Activated CD4-positive, alpha-beta T cell treated with anti-CD3 and anti-CD28 coated beads, Interleukin-2, amount 10 ng/mL, durations not matched to agents 7 days and 5 days (primary cell): ENCODE measurements at places on chromosomes 1 and 21. TPM values are rescaled to one million over a fixed set of nuclear protein-coding genes. Genes with fewer than 3 reads are reported as not detected.

DNA sequence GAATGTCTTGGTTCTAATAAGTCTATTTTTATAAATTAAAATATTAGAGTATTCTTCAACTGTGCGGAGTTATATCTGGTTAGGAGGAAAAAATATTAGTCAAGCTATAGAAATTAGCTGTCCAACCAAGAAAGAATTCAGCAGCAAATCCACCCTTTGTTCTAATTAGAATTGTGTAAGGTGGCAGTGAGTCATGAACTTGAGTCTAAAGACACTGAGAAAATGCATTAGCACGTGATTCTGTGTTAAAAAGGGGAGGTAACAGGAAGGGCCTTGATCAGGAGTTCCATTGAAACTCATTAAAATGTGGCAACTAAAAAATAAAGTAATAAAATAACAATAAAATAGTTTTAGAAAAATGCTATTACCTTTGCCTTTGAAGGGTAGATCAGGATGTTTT, 398.2 kb upstream of the RGS18 start:
- DNase-seq: no peak

DNA sequence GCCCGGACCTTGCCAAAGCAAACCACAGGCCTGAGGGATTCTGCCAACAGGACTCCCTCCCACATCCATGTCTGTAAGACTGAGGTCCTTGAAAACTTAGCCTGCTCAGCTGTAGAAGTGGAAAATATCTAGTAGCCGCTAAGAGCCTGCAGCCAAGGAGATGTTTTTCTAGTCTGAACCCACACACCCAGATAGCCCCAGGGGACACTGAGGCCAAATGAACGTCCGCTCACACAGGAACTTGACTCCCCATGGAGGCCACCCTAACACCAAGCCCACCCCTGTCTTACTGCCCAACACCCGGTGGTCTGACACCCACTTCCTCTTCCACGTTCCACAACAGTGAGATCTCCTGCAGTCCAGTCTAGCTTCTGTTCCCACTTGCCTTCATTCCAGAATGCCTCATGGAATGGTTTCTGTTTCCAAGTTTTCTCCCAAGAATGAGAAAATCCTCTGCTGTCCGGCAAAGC, 174.8 kb downstream of the PLPP3 start:
- no peak for DNase-seq

DNA sequence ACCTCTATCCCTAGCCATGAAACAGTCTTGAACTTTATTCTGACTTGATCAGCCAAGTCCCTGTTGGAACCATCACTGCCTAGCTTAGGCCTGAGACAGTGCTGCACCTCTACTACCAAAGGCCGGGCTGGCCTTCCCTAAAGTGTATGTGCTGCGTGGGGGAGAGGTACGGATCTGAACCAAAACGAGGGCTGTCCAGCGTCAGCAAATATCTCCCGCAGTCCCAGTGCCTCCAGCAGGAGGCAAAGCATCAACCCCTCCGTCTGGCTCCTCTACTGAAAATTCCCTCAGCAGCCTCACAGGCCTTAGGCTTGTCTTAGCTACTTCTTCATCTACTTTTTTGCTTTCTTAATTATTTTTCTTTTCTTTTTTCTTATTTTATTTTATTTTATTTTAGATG, 33.3 kb upstream of the KIF26B start:
- DNase-seq: no peak

- peak; percentile 48 for DNase-seq
Observed at GRCh38 chr1:58717979-58718378, 18.1 kb upstream of the MYSM1 start.

HHIPL2 gene
- 0.33 TPM for total RNA-seq

LIPI gene
- not detected for total RNA-seq
